ENCODE measurements at places on chromosomes 11 and 22.
A peak's percentile ranks its signal among the peaks of the same experiment; 100 is the strongest.

DNA sequence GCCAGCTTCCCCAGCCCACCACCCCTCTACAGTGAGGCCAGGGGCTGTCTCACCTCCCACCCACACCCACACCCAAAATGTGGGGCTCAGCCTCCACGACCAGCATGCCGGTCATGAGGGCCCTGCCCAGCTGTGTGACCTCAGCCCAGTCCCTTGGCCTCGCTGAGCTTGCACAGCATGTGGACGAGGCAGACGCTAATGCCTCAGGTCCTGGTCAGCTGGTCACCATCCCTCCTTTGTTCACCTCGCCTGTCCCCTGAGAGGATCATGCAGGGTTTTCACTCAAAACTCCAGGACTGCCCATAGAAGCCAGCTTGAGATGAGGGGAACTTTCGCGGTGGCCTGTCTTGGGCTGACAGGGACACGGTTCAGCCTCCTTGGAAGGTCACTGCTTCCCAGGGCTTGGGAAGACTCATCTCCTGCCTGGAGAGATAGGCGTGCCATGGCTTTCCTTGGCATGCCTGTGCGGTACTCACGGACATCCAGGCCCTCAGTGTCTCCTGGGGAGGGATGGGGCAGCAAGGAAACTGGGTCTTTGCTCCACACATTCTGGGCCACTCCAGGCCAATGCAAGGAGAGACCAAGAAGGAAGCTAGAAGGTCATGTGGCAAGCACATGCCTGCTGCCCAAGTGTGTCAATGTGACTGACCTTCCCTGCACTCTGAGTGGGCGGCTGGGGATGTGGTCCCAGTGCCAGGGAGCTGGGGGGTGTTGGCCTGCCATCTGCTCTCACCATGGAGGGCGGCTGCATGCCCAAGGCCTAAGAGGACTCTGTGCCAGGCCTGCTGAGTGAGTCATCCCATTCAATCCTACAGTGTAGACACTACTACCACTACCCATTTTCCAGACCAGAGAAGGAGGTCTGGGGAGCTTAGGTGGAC is 3.2 kb upstream of the RTN4R start:
- no peak for DNase-seq

DNA sequence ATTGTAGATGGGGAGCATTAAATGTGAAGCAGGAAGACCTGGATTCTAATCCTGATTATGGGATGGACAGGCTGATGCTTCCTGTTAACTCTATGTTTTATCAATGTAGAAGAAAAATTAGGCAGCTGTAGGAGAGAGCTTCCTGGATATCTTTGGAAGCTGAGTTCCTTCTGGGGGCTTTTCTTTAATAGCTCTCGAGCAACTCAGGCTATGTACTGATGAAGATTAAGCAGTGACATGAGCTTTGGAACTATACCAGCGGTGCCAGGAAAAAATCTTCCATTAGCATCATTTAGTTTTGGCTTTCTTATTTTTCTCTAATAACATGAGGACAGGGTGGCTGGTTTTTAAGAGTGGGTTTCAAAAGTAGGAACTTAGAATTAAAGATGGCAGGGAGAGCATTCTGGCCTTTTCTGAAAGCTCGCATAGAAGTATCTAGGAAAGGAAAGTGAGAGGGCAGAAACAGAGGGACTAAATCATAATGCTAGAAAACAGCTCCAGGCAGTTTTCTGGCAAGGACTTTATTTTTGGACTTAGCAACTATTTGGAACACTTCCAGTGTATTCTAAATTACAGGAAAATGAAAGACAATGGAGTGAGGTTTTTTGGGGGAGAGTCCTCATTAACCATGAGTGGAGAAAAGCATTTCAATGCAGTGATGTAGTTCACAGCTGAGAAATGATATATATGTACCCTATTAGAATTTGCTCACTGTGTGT is 69.2 kb upstream of the RRM1 start:
- no peak for DNase-seq

- peak; percentile 70 for DNase-seq
These were observed 22.2 kb upstream of the CBX7 start for GRCh38 chr22:39174498-39175352.

DNA sequence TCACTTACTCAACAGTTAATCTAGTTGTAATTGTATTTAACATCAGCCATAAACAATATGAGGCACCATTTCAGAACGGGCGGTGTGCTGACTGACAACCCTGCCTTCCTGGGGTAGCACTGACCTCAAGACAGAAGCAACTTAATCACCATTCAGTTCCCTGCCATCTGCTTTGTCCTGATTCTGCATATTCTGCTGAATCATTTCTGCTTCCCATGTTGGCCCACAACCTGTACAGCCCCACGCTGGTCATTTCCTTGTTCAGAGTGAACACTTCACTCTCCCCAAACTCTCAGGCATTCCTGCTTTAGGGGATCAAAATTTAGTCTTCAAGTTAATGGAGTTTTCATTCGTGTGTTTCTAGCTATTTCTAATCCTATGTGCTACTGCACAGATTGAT is 132.3 kb upstream of the ZBED5 start:
- DNase-seq: no peak

GRCh38 chr22:49327411-49328117 is 500.1 kb downstream of the BRD1 start:
- DNase-seq: no peak

- no peak for DNase-seq
These were observed 4.4 kb upstream of the MMP1 start for GRCh38 chr11:102802341-102802740.

DNA sequence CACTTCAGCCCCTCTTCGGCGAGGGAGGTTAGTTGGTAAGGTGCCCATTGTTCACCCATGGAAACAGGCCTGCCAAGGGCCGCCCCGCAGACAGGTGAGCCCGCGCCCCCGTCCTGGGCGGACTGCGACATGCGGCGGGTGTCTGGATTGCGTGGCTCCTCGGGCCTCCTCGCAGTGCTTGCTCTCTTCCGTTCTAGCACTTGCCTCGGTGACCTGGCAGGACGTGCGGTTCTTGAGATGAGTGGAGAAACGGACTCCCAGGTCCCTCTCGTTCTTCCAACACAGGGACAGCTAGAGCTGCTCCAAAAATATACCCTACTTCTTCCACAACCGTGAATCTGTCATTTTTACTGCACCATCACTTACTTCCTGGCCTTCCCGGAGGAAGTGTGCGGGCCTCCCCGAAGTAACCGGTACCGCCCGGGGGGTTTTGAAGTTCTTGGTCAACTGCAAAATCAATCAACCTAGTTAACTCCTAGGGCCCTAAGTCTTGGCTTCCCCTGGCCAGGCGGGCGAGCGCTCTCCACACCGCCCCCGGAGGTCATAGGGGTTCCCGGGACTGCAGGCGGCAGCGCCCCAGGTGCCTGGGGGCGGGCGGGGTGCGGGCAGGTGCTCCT is 745 bp upstream of the ZBTB44 start:
- DNase-seq: peak; percentile 55

DNA sequence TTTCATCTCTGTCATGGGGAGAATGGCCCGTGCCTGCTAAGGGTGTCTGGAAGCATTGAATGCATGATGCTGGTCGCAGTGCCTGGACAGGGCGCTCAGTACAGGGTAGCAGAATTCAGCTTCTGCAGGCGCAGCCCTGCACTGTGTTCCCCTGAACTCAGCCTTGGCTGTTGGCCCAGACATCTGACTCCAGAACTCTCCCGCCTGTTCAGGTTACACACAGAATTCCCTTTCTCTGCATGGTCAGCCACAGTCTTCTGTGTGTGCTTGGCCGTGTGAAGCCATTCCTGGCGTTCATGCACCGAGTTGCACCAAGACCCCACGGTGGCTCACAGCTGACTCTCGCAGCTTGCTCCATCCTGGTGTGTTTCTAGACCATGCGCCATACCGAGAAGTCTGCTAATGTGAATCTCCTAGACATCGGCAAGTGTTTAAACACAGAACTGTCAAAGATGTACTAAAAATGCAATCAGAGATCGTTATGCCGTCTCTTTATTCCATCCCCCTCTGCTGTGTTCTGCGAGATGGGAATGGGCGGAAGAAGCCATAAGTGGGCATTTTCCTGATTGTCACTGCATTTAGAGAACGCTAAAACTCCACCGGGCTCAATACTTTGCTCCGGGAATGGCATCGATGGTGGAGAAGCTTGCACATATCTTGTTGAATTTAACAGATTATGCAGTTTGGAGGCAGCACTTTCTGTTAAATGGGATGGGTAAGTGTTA is 55.6 kb downstream of the MPPED1 start:
- no peak for DNase-seq

DNA sequence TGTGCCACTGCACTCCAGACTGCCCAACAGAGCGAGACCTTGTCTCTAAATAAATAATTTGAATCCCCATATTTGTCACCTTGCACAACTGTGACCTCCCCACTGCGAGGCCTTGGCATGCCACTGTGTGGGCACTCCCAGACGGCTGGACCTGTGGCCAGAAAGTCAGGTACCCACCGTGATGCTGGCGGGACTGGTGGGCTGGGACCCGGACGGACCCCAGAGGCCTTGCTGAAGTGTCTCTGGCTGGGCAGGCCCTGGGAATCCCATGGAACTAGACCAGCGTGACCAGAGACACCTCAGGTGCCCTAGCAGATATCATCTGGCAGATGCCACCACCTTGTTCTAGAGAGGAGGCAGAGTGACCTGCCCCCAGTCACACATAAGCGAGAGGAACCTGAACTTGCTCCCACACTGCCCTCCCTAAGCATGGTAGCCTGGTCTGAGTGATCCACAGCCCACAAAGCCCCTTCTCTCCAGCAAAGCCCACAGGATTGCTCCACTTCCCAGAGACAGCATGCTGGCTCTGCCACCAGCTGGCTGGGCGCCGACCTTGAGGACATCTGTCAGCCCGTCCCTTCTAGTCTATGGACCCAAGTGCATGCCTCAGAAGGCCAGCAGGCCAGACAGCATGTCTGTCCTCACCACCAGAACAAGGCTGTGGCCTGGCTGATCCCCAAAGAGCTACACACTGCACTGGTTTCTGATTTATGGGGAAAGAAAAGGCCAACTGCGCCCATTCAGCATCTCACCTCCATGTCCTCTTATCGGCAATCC is 9.5 kb downstream of the MACROD1 start:
- no peak for DNase-seq

GRCh38 chr22:40541300-40541699 is 95.2 kb downstream of the MRTFA start:
- no peak for DNase-seq

DNA sequence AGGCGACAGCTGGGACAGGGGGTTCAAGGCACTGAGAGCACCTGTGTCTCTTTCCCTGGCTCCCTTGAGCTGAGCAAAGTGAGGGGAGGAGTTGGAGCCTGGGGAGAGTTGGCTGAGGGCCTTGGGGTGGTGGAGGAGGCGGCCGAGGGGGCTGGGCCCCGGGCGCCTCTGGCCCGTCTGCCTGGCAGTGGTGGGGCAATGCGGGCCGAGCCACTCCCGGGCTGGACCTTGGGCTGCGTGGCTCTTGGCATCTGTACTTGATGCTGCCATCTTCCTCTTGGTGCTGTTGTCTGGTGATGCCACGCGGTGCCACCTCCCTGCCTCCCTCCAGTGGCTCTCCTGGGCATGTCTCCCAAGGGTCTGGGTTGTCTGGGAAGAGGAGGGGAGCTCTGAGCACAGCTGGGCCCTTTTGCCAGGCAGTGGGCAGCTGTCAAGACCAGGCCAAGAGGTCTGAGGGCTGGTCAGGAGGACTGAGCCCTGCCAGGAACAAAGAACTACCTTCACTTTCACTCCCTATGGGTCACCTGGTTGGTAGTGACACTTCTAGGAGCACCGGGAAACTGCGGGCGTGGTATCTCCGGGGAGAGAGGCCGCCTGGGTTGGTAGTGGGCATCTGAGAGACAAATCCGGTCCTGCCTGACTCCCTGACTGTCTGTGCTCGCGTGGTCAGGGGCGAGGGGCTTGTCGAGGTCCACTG is 1.3 kb downstream of the GRIK4 start:
- no peak for DNase-seq

- no peak for DNase-seq
These were observed 1.0 kb downstream of the LYVE1 start for GRCh38 chr11:10567446-10567845.

GRCh38 chr11:64384981-64385944 is 26.3 kb downstream of the RPS6KA4 start:
- DNase-seq: no peak

- no peak for DNase-seq
These were observed 13.6 kb downstream of the PLEKHB1 start for GRCh38 chr11:73659961-73660360.

DNA sequence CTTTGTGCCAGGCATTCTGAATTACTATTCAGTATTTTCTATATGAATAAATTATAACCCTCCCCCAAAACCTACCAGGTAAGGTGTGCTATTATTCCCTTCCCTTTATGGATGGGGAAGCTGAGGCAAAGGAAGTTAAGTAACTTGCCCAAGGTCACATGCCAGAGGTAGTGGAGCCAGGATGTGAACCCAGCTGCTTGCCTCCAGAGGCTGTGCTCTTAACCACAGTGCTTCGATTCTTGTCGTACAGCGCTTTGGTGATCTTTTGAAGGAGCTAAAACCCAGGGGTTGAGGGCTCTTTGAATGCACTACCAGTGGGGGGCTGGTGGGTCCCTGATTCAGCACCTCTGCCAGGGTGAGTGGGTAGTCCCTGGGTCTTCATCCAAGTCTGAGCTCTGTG is 18.8 kb downstream of the MCM5 start:
- no peak for DNase-seq

- DNase-seq: no peak
These were observed 279.6 kb upstream of the PITPNB start for GRCh38 chr22:28198692-28199091.

DNA sequence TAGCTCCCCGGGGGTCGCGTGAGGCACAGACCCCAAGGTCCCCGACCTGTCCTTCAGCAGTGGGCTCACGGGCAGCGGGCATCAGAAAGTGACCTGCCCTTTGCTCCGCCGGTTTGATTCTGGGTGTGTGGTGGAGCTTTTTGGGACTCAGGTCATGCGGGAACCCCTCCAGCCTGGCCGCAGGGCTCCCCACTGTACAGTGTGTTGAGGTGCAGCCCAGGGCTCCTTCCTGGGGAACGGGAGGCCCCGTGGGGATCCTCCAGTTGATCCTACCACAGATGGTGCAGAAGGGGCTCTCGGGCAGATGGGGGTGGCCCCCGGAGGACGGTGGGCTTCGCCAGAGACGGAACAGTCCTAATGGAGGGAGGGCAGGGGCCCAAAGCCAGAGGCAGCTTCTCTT is 24.2 kb downstream of the MUC6 start:
- no peak for DNase-seq

GRCh38 chr22:31891366-31892079 is 52.8 kb upstream of the YWHAH start:
- DNase-seq: no peak

DNA sequence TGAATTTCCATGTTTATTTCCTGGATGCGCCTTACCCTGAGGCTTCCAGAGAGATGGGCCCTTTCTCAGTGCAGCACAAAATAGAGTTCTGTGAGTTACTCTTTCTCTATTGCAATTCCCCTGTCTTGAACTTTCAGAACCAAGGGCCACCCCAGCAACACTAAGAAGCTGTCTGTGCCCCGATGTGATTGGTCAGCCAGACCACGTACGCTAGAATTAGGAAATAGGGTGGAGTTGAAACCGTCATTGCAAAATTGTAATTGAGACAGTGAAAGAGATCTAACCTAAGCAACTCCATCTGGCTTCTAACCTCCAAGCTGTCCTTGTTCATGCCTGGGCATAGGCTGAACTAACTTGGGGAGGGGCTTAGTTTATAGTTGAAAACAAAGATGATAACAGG is 981.3 kb downstream of the OPCML start:
- no peak for DNase-seq

GRCh38 chr22:49203091-49203858 is 624.4 kb downstream of the BRD1 start:
- no peak for DNase-seq
